Left lobe of liver (tissue), 2 donors: ENCODE measurements at places on chromosomes 7 and 10. TPM values are rescaled to one million over a fixed set of nuclear protein-coding genes. Genes with fewer than 3 reads are reported as not detected.

RP9 gene
- 4.6 TPM for total RNA-seq

FAM25C gene
- total RNA-seq = not detected

DNA sequence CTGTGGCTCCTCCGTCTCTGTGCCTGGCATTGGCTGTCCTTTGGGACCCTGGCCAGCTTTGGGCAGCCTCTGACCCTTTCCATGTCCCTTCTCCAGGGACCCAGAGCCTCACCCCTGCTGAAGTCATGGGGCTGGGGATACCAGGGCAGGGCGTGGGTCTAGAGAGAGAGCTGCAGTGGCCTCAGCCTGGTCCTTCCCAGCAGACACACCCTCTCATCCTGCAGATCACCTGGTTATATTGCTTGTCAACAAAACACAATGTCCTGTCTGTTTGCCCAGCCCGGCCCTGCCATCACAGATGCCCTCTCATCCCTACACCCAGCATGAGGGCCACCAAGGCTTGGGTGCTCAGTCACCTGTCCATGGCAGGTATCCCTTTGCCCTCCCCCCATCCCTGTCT lies 1.8 kb downstream of the MUC17 start:
- DNase-seq = no peak

DNA sequence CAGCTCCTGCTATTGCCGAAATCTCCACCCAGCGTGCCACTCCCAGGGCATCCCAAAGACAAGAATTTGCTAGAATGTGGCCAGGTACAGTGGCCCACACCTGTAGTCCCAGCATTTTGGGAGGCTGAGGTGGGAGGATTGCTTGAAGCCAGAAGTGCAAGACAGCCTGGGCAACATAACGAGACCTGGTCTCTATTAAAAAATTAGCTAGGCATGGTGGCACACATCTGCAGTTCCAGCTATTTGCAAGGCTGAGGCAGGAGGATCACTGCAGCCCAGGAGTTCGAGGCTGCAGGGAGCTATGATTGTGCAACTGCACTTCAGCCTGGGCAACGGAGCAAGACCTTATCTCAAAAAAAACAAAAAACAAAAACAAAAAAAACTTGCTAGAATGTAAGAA lies 73.3 kb upstream of the LYZL2 start:
- no peak for DNase-seq
